ENCODE measurements at places on chromosomes 16 and 17.

DNA sequence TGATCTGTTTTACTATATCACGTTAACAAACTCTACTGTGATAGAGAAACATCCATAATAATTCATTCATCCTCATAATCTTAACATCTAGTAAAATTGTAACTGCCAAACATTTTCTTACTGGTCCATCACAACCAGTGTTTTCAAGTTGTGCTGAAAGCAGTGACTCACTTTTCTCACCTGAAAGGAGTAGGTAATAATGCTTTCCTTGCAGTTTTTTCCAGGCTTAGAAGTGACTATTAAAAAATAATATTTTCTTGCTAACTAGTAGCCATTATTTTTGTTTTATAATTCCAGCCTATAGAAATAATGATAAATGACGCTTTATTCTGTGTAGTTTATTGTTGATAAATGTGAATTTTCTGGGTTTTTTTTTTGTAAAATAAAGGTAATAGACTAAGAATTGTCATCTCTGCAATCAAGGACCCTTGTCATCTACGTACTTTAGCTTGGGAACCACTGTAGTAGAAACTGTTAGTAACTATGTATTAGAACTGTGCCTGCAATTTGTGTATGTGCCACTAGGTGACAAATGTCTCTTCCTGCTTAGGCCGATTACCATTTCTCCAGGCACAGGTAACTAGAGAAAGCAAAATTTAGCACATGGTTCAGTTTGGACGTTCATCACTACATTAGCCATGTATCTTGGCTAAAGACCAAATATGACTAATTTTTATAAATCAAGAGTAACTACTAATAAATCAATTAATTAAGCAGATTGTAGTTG, 409.4 kb upstream of the ERCC4 start:
- DNase-seq: no peak

DNA sequence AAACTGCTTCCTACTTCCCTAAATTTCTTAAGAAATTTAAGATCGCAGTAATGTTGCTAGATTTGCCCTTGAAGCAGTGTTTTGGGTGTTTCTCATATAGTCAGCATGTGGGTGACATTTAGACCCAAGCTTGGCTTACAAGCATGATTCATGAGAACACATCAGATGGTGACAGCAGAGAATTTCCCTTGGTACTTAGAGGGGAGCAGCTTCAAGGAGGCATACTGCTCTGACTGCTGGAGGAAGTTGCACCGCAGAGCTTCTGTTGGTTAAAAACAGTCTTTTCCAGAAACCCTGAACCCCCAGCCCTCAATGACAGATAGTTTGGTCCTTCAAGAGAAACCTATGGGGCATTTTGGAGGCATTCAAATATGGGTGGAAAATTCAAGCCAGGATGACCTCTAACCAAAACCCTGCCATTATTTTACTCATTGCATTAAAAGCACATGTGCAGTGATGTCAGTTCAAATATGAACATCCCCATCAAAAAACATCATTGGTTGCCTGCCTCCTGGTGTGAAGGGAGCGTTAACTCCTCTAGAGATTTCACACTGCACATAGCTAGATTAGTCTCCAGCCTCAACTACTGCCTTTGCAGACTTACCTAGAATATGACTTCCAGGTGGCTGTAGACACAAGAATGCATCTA, 201.5 kb upstream of the CACNG5 start:
- DNase-seq: no peak

GRCh38 chr17:59278406-59278805, 53.0 kb upstream of the YPEL2 start:
- DNase-seq: no peak

DNA sequence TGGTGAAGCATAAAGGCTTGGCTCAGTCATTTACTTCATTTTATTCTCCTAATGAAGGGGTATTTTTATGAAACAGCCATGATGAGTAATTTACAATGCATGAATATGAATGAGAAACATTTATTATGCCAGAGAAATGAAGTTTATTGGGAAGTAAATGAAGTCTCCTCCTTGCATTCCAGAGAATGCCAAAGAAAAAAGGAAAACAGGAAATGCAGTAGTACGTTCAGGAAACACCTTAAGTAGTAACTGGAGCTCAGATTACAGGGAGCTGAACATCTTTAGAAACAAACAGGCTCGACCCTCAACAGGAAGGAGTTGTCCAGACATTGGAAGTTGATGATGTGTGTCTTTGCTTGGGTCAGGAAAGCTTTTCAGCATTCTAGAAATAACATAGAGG, 4.6 kb downstream of the KRT34 start:
- DNase-seq: no peak

DNA sequence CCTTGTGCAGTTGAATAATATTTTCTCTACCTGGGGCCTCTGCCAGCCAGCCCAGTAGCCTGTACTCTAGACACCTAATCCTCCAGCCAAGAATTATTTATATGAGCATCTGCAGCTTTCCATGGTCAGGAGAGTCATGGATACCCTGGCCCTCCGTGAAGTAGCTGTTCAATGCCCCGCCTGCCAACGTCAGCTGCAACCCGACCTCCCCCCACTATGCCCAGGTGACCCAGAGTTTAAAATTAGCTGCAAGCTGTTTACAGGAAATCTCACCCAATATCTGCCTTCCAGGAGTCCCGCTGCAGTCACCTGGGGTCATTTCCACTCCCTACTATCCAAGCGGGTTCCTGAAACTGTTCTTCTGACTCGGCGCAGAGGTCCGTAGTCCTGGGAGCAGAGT, 12.3 kb downstream of the SDR42E2 start:
- DNase-seq: no peak

DNA sequence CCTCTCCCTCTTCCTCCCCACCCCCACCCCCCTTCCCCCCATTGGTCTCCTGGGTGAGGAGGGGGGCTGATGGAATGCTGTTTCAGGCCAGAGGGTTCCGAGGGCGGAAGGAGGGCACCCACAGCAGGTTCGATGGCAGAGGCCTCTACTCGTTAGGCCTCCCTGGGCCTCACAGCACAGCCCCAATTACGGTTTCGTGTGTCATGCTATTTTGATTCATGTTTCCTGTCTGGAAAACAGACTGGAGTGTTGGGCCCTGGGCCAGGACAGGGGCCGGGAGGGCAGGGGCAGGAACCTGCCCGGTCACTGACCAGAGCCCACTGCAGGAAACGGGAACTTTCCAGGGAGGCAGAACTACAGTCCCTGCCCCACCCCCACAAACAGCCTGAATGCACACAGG, 138.2 kb downstream of the C16orf95 start:
- no peak for DNase-seq

DNA sequence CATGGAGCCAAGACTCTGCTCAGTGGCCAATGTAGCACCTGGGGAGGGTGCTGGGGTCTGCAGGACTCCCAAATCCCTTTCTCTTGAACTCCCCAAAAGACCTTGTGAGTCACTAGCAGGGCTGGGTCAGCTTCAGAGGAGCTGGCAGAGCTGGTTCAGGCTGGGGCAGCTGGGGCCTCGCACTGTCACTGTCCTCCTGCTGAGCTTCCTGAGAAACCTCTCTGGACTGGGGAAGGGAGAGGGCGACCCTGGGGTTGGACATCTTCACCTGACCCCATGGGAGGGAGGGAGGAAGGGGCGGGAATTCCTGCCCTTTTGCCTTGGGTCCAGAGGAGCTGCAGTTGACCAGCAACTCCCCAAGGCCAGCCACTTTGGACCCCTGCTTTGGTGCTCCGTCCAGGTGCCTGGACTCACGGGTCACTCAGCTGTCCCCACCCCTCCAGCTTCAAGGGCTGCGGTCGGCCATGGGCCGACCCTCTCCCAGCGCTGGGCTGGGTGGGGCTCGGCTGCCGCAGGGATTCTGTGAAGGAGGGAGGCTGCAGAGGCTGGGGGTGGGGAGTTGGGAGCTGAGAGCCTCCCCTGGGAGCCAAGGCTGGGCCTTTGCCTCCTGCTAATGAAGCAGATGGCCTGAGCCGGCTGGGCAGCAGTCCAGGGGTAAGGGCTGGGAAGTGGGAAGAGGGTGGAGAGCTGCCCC, 9.2 kb downstream of the FMNL1 start:
- DNase-seq: no peak

GRCh38 chr16:11071829-11072228, 127.5 kb downstream of the CLEC16A start:
- DNase-seq: no peak

- no peak for DNase-seq
These were observed 27.6 kb downstream of the PRKAR1A start for GRCh38 chr17:68539548-68540467.

- no peak for DNase-seq
These were observed 1.1 kb downstream of the SLC39A11 start for GRCh38 chr17:73091410-73091769.

DNA sequence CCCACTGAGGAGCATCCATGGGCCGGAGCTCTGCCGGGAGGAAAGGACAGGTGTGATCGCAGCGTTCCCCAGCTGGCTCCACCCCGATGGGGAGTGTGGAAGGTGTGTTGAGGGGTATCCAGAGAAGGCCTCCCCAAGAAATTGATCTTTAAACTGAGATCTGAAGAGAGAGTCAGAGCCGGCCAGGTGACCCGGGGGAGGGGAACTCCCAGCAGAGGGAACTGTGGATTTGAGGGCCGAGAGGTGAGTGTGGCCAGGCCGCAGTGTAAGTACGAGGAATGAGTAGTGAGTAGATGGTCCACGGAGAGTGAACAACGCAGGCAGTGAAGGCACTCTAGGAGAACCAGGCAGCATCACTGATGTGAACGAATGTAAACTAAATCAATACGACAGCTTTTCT, 80.2 kb downstream of the RPTOR start:
- DNase-seq: no peak

All from hypothalamus (tissue), 51 donors.